ENCODE measurements at places on chromosomes 2 and 18. TPM values are rescaled to one million over a fixed set of nuclear protein-coding genes. Genes with fewer than 3 reads are reported as not detected.
A peak's percentile ranks its signal among the peaks of the same experiment; 100 is the strongest.

- DNase-seq = no peak
- H3K36me3 ChIP-seq = no peaks in the 10 kb centered on the region
- H3K27ac ChIP-seq = no peak overlapping the region
- no peaks in the 10 kb centered on the region for H3K4me1 ChIP-seq
- H3K27me3 ChIP-seq = no peaks in the 10 kb centered on the region
Observed at GRCh38 chr2:237819231-237819630, 20.7 kb downstream of the RBM44 start.

- no peak for DNase-seq
- H3K4me3 ChIP-seq = no peak overlapping the region
- H3K27ac ChIP-seq = no peak overlapping the region
- no peaks in the 10 kb centered on the region for H3K36me3 ChIP-seq
- H3K4me1 ChIP-seq = no peaks in the 10 kb centered on the region
- peaks cover 36% of the 10 kb centered on the region for H3K27me3 ChIP-seq
Observed at GRCh38 chr2:120685974-120686297, 49.7 kb upstream of the GLI2 start.

- no peak overlapping the region for H3K4me3 ChIP-seq
- H3K36me3 ChIP-seq = no peaks in the 10 kb centered on the region
- H3K4me1 ChIP-seq = no peaks in the 10 kb centered on the region
- no peaks in the 10 kb centered on the region for H3K27me3 ChIP-seq
- no peak for DNase-seq
- no peak overlapping the region for H3K27ac ChIP-seq
Observed at GRCh38 chr2:33570681-33571080, 28.4 kb downstream of the FAM98A start.

- no peak for DNase-seq
- peaks cover 26% of the 10 kb centered on the region for H3K4me1 ChIP-seq
- H3K36me3 ChIP-seq = no peaks in the 10 kb centered on the region
- H3K27ac ChIP-seq = peak overlapping the region; percentile 21
- no peaks in the 10 kb centered on the region for H3K27me3 ChIP-seq
Observed at GRCh38 chr2:237073552-237073951, 12.1 kb upstream of the COPS8 start.

DNA sequence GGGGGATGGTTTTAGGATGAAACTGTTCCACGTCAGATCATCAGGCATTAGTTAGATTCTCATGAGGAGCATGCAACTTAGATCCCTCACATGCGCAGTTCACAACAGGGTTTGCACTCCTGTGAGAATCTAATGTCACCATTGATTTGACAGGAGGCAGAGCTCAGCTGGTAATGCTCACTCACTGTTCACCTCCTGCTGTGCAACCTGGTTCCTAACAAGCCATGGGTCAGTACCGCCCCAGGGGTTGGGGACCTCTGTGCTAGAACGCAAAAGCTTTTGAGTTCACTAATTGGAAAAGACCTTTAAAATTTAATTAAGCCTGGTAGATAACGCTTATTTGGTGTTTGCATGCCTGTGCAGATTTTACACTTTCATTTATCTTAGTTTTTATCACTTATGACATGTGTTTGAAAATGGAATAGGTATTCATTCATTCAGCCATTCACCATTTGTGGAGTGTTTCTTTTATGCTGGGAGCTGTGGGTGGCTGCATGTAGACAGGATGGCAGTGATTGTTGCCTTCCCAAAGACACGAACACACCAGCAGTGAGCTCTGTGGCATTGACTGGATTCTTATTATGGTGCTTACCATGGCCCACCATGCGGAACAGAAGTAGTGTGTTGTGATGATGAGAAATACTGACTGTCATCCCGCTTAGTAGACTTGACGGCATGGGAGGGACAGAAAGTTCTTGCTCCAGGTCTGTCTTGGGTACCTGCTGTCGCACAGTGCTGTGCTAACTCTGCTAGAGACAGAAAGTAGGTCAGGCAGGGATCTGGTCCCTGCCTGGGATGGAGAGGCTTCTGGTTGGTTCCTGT lies 6.4 kb downstream of the RAB31 start:
- no peaks in the 10 kb centered on the region for H3K27me3 ChIP-seq
- no peak overlapping the region for H3K4me3 ChIP-seq
- peaks cover 84% of the 10 kb centered on the region for H3K4me1 ChIP-seq
- DNase-seq = no peak

- peaks cover 46% of the 10 kb centered on the region for H3K4me1 ChIP-seq
- no peaks in the 10 kb centered on the region for H3K27me3 ChIP-seq
- no peak for DNase-seq
Observed at GRCh38 chr18:35050705-35051195, 9.5 kb downstream of the MAPRE2 start.

DNA sequence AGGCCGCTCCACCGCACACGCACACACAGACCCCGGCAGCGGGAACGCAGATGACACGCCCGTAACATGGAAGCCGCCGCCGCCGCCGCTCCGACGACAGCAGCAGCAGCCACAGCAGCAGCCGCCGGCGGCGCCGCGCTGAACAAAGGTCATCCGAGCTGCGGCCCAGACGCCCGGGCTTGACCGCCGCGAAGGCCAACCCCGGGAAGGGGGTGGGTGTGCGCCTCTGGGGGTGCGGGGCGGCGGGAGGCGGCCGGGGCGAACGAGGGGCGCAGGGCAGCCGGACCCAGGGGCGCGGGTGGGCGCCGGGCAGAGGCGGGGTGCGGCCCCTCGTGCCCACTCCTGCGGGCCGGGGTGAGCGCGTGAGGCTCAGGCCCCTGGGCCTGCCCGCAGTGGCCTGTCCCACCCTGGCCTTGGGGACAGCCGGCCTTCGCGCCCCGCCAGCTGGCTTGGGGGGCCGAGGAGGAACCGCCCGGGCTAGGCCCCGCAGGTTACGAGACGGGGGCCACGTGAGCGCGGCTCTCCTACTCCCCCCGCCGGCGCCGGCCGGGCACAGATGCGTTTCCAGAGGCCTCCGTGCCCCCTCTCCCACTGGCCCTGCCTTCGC lies 1.0 kb upstream of the ZNF532 start:
- peak overlapping the region; percentile 86 for H3K27ac ChIP-seq
- H3K27me3 ChIP-seq = peaks cover 32% of the 10 kb centered on the region
- no peaks in the 10 kb centered on the region for H3K36me3 ChIP-seq
- H3K4me3 ChIP-seq = peak overlapping the region; percentile 37

DNA sequence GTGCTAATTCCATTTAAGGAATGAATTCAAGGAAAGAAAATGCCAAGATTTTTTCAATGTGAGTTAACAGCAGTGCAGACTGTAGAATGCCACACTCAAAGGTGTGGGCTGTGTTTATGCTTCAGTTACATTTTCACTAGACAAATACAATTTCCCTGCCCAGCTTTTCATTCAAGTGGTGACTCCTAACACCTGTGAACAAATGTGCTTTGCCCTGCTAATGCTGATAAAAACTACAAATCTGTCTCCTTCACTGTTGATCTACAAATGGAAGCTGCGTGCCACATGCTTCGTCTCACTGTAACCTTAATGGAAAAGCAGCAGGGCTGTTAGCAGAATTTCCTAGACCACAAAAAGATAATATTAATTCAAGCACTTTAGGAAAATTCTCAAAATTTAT lies 19.8 kb upstream of the TCF4 start:
- no peaks in the 10 kb centered on the region for H3K36me3 ChIP-seq
- H3K27ac ChIP-seq = no peak overlapping the region
- no peak overlapping the region for H3K4me3 ChIP-seq
- H3K4me1 ChIP-seq = no peaks in the 10 kb centered on the region
- no peaks in the 10 kb centered on the region for H3K27me3 ChIP-seq
- no peak for DNase-seq

GRCh38 chr2:96163768-96164429 lies 18.7 kb upstream of the DUSP2 start:
- no peak for DNase-seq
- H3K27me3 ChIP-seq = no peaks in the 10 kb centered on the region
- H3K4me3 ChIP-seq = no peak overlapping the region
- H3K4me1 ChIP-seq = no peaks in the 10 kb centered on the region
- H3K36me3 ChIP-seq = no peaks in the 10 kb centered on the region

- no peak for DNase-seq
- H3K4me3 ChIP-seq = no peak overlapping the region
- H3K27ac ChIP-seq = no peak overlapping the region
- H3K27me3 ChIP-seq = no peaks in the 10 kb centered on the region
- no peaks in the 10 kb centered on the region for H3K36me3 ChIP-seq
- no peaks in the 10 kb centered on the region for H3K4me1 ChIP-seq
Observed at GRCh38 chr18:48861181-48861708, 89.5 kb downstream of the SMAD7 start.

- H3K4me1 ChIP-seq = no peaks in the 10 kb centered on the region
- H3K27ac ChIP-seq = no peak overlapping the region
- no peaks in the 10 kb centered on the region for H3K36me3 ChIP-seq
- H3K27me3 ChIP-seq = no peaks in the 10 kb centered on the region
- DNase-seq = no peak
Observed at GRCh38 chr2:138329591-138329990, 172.0 kb upstream of the SPOPL start.

DNA sequence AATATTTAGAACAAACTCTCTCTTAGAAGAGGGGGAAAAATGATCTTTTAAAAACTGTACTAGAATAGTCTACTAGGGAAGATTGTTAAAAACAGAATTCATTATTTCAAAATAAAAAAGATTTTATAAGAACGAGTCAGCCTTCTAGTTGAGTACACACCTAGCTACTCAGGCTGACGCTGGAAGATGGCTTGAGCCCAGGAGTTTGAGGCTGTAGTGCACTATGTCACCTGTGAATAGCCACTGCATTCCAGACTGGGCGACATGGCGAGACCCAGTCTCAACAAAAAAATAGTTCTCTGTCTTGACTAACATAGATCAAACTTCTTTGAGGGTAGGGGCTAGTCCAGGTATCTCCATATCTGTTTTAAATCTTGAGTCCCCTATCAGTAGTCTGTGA lies 33.9 kb downstream of the ERLEC1 start:
- no peak overlapping the region for H3K27ac ChIP-seq
- H3K36me3 ChIP-seq = peaks cover 45% of the 10 kb centered on the region
- no peak overlapping the region for H3K4me3 ChIP-seq

DNA sequence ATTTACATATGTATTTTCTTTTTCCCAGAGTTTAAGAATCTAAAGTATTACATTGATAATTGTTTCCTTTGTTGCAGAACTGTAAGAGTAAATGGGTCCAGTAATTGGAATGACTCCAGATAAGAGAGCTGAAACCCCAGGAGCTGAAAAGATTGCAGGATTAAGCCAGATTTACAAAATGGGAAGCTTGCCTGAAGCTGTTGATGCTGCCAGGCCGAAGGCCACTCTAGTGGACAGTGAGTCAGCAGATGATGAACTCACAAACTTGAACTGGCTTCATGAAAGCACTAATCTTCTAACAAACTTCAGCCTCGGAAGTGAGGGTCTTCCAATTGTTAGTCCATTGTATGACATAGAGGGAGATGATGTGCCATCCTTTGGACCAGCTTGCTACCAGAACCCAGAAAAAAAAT lies 183.8 kb upstream of the STON1 start:
- no peaks in the 10 kb centered on the region for H3K36me3 ChIP-seq
- no peaks in the 10 kb centered on the region for H3K27me3 ChIP-seq
- peak overlapping the region; percentile 71 for H3K27ac ChIP-seq
- DNase-seq = no peak
- peaks cover 16% of the 10 kb centered on the region for H3K4me1 ChIP-seq
- H3K4me3 ChIP-seq = no peak overlapping the region

DNA sequence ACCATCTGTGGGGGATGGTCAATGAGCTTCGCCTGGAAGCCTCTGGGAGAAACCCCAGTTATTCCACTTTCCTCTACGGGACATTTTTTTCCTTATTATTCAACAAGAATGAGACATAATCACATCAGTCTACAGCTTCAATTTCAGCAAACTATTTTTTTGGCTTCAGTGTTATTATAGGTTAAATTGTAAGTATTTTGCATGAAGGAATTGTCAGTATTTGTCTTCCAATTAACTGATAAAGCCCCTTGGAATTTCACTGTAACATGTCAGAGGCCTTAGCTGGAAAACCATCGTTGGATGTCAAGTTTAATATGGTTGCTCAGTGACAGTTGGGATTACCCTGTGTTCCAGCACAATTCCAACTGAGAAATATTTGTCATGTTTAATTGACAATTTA lies 480.9 kb upstream of the CHST9 start:
- H3K4me1 ChIP-seq = no peaks in the 10 kb centered on the region
- no peaks in the 10 kb centered on the region for H3K27me3 ChIP-seq
- no peak overlapping the region for H3K27ac ChIP-seq
- no peaks in the 10 kb centered on the region for H3K36me3 ChIP-seq

DNA sequence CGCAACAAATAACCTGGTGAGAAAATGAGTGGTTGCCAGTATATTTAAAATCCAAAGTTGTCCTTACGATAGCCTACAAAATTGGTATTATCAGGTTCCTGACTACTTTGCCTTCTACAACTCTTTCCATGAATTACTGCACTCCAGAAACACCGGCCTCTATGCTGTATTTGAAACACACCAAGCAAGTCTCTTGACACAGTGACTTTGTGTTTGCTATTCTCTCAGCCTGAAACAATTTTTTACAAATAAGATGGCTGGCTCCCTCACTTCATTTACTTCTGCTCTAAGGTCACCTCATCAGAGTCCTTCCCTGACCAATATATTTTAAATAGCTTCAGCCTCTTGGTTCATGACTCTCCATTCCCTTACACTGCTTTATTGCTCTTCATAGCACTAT lies 12.2 kb downstream of the KANSL1L start:
- no peak overlapping the region for H3K27ac ChIP-seq
- no peaks in the 10 kb centered on the region for H3K27me3 ChIP-seq
- no peak for DNase-seq

DNA sequence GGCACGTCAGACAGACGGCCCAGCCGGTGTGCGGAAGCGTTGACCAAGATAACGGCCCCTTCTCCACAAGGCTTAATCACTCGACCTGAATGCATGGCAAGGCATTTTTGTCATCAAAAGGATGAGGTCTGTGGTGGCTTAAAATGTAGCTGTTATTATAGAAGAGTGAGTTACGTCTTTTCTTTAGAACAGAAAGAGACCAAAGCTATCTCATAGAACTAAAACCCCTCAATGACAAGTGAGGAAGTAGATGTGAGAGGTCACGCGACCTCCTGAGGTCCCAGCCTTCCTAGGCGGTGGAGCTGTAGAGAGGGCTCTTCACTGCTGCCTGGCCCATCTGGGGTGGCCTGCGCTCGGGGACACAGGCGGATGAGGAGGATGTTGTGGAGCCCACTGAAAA lies 75.7 kb downstream of the LDLRAD4 start:
- no peak for DNase-seq
- H3K36me3 ChIP-seq = no peaks in the 10 kb centered on the region
- no peaks in the 10 kb centered on the region for H3K4me1 ChIP-seq

GRCh38 chr2:233471291-233472035 lies 95.1 kb downstream of the USP40 start:
- no peak for DNase-seq
- H3K4me3 ChIP-seq = no peak overlapping the region
- no peak overlapping the region for H3K27ac ChIP-seq
- H3K4me1 ChIP-seq = no peaks in the 10 kb centered on the region

GRCh38 chr2:229257985-229258384 lies 13.1 kb downstream of the PID1 start:
- DNase-seq = no peak
- H3K27me3 ChIP-seq = no peaks in the 10 kb centered on the region
- H3K4me1 ChIP-seq = no peaks in the 10 kb centered on the region
- peaks cover 14% of the 10 kb centered on the region for H3K36me3 ChIP-seq

GRCh38 chr2:19607400-19607799 lies 249.0 kb upstream of the OSR1 start:
- H3K4me1 ChIP-seq = no peaks in the 10 kb centered on the region
- H3K27ac ChIP-seq = no peak overlapping the region
- DNase-seq = no peak
- no peaks in the 10 kb centered on the region for H3K27me3 ChIP-seq
- H3K36me3 ChIP-seq = no peaks in the 10 kb centered on the region
- no peak overlapping the region for H3K4me3 ChIP-seq

HJURP gene
- 7.1 TPM for total RNA-seq

PTPRN gene
- 1.4 TPM for total RNA-seq

LOXL3 gene
- total RNA-seq = 12.2 TPM

AKAIN1 gene
- total RNA-seq = not detected

SLC4A1AP gene
- 18.5 TPM for total RNA-seq

Measured in left lung (tissue), 14 donors.